CD4-positive, alpha-beta T cell (primary cell): ENCODE measurements at places on chromosomes 1 and 21.

DNA sequence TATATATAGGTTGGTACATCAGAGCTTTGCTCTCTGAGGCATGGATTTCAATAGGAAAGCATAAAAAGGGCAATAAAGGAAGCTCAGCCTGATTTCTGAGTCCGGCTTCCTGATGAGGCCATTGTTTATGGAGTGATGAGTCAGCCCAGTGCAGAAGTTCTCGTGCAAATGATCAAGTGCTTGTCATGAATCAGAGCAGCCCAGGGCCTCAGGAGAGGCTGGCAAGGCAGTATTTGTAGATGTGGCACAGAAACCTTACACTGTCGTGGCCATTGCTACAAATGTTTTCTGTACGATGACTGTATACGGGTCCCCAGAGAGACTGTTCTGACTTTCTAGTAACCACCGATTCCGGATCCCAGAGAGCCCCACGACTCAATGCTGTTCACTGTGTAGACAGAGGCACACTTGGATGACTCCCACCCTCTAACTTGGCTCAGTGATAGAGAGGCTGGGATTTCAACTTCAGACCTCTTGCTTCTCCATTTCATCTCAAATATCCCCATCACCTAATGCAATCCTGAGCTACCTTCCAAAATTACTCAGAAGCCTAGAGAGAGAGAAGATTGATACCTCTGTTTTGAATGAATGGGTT lies 26.8 kb downstream of the UMODL1 start:
- no peak for DNase-seq

DNA sequence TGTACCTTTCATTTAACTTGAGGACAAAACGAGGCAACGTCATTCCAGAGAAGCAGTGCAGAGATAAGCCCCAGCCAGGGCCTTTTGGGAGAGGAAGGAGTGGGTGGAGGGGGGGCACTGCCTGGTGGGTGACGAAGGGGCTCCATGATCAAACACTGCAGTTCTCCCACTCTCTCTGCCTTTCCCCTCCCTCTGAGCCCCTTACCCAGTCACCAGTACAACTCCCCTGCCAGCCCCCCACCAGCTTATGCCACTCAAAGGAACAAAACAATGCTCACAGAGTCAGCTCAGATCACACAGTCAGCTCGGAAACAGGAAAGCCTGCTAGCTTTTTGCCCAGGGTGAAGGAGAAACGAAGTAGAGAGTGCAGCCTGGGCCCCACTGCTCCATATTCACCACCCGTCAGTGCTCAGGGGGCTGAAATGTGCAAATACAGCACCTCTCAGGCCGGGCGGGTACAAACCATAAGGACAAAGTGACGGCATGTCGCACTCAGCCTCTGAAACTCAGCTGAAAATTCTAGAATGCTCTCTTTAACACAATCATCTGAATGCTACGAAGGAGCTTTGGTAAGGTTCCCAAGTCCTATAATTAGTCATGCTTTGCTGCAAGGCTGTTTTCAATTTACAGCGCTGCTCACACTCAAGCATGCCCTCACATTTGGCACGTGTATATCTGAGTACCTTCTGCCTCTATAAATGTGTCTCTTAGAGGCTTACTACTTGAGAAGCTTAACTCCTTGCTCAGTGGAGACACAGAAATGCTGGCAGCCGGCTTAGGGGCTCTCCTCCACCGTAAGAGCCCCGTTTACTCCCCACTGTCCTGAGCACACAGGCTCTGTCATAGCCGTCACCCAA lies 65.8 kb upstream of the RAB4A start:
- no peak for DNase-seq

- DNase-seq: no peak
Measured at GRCh38 chr1:164801246-164801731, 242.3 kb downstream of the PBX1 start.

DNA sequence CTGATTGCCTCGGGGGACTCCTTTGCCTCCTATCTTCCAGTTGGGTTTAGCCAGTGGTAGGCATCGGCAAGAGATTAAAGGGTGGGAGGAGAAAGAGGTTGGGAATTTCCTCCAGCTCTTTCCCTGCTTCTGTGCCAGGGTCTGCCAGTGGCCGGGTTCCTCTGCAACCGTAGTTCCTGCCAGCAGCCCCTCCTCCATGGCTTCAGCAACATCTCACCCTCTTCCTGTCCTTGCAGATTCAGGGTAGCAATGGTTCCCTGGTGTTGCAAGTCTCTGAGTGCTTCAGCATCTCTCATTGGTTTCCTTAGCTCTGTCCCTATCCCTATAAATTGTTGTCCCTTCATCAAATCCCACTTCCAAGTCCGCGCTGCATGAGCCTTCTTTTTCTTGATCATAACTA lies 223.1 kb upstream of the JUN start:
- no peak for DNase-seq

DNA sequence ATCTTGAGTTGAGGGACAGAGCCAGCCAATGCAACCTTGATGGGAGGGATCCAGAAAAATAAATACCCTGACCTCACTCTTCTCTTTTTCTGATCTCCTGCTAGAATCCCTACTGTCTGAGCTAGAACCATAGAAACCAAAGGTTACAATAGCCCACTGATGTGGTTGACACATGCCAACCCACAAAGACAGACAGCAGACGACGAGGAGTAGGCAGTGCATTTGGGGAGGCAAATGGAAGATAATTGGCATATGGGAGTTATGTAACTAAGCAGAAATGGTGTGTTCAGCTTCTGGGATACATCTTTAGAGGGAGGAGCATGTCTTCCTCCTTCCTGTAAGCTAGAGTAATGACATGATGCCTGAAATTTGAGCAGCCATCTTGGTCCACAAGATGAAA lies 171.7 kb upstream of the FGGY start:
- no peak for DNase-seq

GRCh38 chr1:88117597-88117996 lies 566.5 kb upstream of the PKN2 start:
- no peak for DNase-seq

- DNase-seq: no peak
Measured at GRCh38 chr1:234538062-234538731, 59.2 kb upstream of the TARBP1 start.

- DNase-seq: no peak
Measured at GRCh38 chr1:220748089-220748934, at the start of gene MTARC2. Gene MTARC2, plus strand, starts transcription at chr1:220748322. Its CDS starts 210 bp downstream, at chr1:220748532.

GRCh38 chr1:201391651-201392511 lies 7.2 kb downstream of the LAD1 start:
- DNase-seq: no peak

DNA sequence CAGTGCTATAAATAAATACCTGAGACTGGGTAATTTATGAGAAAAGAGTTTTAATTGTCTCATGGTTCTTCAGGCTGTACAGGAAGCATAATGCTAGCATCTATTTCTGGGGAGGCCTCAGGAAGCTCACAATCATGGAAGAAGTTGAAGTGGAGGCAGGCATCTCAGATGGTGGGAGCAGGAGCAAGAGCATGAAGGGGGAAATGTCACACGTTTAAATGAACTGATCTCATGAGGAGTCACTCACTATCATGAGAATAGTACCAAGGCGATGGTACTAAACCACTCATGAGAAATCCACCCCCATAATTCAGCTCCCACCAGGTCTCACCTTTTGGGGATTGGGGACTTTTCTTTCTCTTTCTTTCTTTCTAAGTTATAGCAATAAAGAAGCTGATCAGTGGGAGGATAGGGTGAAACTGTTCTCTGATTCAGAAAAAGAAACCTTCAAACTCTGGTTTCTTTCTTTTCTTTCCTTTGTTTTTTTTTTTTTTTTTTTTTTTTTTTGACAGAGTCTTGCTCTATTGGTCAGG lies 17.1 kb upstream of the SPAG17 start:
- no peak for DNase-seq

DNA sequence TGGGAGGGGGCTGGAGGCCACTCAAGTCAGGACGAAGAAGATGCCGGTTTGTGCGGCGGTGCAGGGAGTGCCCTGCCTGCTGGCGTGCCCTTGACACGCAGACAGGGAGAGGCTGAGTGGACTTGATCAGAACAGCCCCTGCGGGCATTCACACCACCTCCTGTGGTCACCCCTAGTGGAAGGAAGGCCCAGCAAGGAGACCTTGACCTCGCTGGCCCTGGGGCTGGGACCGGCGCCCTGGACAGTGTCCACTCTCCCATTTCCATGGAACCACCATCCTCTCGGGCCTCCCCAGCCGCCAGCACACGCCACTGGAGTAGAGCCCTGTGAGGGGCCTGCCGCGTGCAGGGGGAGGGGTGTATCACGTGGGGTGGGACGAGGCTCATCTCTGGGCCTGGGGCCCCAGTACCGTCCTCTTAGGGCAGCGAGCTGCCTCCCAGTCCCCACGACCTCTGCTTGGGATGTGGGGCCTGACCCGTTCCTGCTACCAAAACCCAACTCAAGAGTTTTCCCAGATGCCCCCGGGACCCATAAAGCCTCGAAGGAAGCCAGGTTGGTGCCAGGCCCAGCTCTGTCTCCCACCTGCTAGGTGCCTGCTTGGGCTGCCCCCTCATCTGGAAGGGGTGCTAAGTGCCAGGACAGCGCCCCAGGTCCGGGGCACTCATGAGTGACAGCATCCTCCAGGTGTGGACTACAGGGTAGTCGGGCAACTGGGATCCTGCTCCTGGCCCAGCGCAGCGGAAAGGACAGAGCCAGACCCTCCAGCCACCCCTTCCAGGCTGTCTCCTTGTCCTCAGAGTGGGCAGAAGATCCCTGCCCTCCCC lies 62.8 kb downstream of the SLX9 start:
- DNase-seq: no peak

DNA sequence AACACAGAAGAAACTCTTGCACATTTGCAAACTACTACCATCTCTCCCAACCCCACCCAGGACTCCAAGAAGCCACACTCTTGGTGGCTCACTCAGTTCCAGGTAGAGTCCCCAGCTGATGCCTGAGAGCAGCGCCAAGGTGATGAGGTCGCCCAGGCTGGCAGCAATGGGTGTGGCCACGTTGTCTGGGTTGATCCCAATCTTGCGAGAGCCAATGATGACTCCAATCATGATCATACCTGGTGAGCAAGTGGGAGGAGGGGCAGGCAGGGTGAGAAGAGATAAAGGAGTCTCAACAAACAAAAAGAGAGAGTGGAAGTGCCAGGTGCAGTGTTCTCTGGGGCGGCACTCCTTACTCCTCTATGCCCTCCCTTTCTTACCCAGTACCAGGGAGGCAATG lies 14.4 kb downstream of the SLC41A1 start:
- DNase-seq: no peak
